ENCODE measurements at places on chromosomes 7 and 10.

DNA sequence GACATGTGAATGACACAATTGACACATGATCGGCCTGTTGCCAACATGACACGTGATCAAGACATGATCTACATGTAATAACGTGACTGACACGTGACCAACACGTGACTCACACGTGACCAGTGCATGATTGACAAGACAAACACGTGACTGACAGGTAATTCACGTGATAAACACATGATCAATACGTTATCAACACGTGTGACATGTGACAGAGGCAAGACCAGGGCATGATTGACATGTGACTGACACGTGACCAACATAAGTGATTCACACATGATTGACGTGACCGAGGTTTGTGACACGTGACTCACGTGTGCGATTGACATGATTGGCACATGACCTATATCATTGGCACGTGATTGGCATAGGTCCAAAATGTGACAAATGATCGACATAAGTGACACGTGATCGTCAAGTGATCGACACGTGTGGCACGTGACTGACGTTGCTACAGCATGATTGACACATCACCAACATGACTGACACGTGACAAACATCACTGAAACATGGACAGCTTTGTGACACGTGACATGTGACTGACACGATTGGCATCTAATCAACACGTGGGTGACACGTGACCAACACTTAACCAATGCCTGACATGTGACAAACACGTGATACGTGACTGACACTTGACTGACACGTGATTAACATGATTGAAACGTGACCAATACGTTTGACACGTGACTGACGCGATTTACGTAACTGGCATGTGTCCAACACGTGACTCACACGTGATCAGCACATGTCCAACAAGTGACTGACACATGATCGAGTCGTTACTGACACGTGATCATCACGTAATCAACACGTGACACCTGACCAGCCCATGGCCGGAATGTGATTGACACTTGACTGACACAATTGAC lies 23.0 kb downstream of the CRPPA start:
- DNase-seq: no peak

GRCh38 chr10:122995936-122996335 lies 12.7 kb downstream of the IKZF5 start:
- no peak for DNase-seq

GRCh38 chr7:22561321-22561811 lies 61.4 kb upstream of the STEAP1B start:
- DNase-seq: no peak

DNA sequence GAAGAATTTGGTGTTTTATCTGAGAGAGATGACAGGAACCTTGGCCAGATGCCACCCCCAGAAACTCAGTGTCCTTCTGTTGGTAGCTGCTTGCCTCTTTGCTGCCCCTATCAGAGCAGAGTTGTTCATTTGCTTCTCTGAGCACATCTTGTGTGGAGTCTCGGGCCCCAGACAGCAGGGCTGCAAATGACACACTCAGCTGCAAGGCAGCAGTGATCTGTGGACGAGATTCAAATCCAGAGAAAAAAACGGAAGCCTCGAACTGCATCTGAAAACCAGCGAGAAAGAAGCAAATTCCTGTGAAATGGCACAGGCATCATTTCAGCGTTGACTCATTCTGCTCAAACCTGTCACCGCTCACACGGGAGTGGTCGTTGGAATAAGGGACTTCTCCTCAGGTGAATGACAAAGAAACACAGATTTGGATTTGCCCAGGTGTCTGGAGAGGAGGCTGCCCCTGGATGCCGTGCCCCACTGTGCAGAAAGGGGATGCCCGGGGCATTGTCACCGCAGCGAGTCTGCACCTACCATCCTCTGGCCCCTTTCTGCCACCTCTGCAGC lies 144.7 kb downstream of the PFKFB3 start:
- peak; percentile 15 for DNase-seq

GRCh38 chr10:80275756-80276155 lies 13.7 kb downstream of the MAT1A start:
- no peak for DNase-seq

GRCh38 chr7:112007185-112007584 lies 199.0 kb downstream of the DOCK4 start:
- no peak for DNase-seq

GRCh38 chr7:142463401-142463850 lies 205.6 kb upstream of the PRSS58 start:
- no peak for DNase-seq

DNA sequence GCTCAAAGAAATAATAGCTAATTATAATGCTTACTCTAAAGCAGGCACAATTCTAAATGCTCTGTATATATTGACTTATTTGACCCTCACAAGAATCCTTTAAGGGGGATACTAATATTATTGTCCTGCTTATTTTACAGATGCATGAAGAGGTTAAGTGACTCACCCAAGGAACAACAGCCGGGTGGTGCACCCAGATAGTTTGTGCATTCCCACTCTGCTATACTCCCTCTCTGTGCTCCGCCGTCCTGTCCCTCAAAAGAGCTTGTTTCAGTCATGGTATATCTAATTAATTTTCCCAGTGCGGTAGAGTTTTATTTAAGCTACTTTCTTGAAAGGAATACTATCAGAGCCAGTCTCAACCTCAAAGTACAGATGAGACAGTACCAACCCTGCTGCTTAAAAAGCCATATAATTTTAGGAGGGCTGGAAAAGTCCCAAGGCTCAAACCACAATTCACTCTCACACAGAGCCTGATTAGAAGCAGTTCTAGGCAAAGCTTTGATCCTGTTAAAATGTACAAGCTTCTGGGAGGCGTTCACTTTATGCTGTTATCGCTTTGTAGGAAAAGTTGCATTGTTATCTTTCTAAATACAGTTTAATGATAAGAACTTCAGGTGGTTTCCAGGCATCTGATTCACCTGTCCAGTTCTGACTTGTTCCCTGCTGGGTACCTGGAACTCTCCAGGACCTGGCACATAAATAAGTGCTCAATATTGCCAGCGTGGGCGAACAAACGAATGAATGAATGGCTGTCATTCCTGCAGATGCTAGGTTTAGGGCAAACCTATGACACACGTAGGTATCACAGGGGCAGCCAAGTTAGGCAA lies 261.5 kb upstream of the KLF14 start:
- DNase-seq: no peak

DNA sequence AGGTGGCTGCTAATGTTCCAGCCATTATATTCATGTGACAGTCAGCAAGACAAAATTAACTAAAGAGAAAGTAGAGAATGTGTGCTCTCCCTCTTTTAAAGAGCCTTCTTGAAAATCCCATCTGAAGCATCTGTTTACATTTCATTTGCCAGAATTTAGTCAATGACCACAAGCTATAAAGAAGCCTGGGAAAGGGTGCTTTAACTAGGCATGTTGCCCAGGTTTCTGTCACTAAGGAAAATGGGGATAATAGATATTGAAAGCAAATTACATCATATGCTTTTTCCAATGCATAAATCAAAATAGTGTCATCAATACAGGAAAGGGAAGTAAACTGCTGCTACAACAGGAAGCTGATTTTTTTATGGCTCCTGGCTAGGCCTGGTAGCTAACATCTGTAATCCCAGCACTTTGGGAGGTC lies 67.7 kb downstream of the ELAPOR2 start:
- DNase-seq: no peak

GRCh38 chr10:118692872-118693271 lies 61.9 kb downstream of the CACUL1 start:
- DNase-seq: no peak

GRCh38 chr10:18144928-18145327 lies 4.7 kb downstream of the CACNB2 start:
- DNase-seq: no peak

DNA sequence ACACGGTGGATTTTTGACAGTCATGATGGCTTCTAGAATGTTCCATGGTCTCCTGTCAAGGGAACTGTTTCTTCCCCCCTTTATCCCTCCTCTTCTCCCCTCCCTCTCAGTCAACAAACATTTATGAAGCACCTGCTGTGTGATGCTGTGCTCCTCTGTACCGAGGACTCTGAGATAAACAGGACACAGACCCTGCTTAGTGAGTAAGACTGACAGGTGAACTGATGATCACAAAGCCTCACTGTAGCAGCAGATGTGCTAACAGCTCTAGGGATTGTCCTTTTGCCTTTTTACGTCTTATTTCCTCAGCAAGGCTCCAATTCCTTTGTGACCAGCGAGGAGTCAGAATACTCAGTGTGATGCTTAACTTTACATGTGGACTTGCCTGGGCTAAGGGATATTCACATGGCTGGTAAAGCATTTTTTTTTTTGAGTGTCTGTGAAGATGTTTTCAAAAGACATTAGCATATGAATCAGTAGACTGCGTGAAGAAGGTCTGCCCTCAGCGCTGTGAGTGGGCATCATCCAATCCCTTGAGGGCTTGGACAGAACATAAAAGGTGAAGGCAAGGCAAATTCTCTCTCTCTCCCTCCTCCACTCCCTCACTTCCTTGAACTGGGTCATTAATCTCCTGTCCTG lies 170.1 kb downstream of the ADRA2A start:
- DNase-seq: no peak

GRCh38 chr7:151132461-151133205 lies 34.9 kb downstream of the GBX1 start:
- no peak for DNase-seq

GRCh38 chr7:5441840-5442503 lies 18.3 kb upstream of the TNRC18 start:
- no peak for DNase-seq
